GM20000 (cell line): ENCODE measurements at places on chromosomes 16 and 17.

DNA sequence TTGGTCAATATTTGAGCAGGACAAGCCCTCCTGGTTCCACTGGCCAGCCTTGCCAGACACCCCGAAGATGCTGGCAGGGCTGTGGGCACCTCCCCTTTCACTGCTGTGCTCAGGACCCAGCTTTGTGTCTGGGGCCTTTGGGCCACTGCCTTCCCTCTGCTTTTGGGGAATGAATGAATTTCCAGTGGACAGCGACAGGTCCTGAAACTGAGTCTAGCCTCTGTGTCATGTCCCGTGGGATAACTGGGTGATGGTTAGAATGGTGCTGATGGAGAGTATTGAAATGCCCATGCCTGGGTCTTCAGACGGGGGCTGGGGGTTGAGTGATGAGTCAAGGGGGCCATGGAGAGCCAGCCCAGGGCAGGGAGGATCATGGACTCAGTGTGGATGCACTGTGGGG lies 135.8 kb downstream of the FOXL1 start:
- DNase-seq: no peak

DNA sequence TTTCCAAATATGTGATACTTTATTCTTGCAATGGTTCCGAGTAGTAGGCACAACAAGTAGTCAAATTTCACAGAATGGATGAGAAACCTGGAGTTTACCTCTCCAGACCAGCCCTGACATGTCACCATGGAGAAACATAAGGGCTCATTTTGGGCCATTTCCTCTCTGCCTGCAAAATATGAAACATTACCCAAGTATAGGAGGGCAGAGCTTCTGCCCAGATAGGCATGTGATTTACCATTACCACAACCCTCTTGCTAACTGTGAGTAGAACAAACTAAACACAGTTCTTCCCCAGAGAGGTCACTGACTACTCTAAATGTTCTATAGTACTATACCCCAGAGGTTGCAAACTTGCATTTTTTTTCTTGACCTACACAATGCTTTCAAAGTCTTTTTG lies 15.7 kb upstream of the KPNB1 start:
- no peak for DNase-seq

DNA sequence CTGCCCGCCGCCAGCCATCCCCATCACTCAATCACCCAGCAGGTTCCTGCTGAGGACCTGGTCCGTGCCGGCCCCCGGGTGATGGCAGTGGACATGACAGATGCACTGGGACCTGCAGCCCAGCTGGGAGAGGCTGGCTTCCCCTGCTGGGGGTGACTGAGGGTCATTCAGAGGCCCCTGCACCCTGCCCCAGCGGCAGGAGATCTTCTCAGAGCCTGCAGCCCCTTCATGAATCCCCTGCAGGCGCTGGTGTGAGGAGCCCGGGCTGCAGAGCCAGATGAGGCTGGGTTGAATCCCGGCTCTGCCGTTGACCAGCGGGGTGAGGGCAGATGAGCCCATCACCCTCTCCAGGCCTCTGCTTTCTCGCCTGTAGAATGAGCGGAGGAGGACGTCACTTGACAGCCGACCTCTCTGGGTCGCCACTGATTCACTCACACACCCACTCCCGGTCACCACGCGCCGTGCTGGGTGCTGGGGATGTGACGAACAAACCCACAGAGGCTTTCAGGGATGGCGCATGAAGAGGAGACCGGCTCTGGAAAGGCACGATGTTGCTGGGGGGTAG lies 95.2 kb upstream of the CIBAR2 start:
- DNase-seq: no peak

GRCh38 chr16:64096689-64097088 lies 1025.2 kb downstream of the CDH11 start:
- no peak for DNase-seq

GRCh38 chr17:53570731-53571130 lies 252.0 kb upstream of the KIF2B start:
- DNase-seq: no peak

DNA sequence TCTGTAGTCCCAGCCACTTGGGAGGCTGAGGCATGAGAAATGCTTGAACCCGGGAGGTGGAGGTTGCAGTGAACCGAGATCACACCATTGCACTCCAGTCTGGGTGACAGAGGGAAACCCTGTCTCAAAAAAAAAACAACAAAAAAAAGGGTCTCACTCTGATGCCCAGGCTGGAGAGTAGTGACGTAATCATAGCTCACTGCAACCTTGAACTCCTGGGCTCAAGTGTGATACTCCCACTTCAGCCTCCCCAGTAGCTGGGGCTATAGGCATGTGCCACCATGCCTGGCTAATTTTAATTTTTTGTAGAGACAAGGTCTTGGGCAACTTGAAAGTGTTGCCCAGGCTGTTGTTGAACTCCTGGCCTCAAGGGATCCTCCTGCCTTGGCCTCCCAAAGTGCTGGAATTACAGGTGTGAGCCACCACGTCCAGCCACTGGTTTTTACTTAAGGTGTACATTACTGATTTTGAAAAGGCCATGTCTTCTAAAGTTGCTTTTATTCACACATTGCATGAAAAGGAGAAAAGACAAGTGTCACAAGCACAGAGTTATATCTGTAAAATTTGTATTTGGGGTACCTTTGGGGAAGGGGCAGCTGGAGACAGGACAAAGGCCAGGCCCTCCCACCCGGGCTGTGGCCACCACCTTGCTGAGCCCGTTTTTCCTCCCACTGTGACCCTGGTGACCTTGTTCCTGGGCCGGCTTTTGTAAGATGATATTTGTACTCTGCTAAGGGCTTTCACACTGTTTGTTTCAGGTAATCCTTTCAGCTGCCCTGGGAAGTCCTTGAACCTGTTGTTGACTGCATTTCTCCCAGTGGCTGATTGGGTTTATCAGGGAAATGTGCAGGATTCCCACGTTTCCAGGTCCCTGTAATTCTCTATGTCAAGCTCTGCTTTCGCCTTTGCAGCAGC lies 11.5 kb downstream of the GPT2 start:
- DNase-seq: no peak

DNA sequence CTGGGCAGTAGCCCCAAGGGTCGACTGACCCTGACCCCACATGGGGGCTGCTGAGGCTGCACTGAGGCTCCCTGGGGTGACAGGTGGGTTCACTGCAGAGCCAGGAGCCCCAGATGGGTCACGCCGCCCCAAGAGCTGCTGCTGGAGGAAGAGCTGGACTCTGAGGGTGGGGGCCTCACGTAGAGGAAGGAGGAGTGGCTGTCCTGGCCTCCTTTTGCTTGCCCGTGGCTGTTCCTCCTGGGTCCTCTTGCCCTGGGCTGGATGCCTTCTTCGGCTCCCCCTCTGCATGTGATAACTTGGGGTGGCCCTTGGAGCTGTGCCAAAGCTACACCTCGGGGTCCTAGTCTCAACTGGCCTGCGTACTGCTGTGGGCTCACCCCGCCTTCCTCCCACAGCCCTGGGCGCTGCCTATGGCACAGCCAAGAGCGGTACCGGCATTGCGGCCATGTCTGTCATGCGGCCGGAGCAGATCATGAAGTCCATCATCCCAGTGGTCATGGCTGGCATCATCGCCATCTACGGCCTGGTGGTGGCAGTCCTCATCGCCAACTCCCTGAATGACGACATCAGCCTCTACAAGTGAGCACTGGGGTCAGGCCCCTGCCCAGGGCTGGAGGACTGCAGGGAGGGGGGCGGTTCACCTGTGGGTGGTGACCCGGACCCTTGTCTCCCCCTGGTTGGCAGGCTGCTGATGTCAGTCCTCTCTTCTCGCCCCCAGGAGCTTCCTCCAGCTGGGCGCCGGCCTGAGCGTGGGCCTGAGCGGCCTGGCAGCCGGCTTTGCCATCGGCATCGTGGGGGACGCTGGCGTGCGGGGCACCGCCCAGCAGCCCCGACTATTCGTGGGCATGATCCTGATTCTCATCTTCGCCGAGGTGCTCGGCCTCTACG lies 1.1 kb upstream of the AMDHD2 start:
- DNase-seq: no peak

GRCh38 chr16:14205666-14206065 lies 134.5 kb downstream of the MRTFB start:
- peak; percentile 11 for DNase-seq

DNA sequence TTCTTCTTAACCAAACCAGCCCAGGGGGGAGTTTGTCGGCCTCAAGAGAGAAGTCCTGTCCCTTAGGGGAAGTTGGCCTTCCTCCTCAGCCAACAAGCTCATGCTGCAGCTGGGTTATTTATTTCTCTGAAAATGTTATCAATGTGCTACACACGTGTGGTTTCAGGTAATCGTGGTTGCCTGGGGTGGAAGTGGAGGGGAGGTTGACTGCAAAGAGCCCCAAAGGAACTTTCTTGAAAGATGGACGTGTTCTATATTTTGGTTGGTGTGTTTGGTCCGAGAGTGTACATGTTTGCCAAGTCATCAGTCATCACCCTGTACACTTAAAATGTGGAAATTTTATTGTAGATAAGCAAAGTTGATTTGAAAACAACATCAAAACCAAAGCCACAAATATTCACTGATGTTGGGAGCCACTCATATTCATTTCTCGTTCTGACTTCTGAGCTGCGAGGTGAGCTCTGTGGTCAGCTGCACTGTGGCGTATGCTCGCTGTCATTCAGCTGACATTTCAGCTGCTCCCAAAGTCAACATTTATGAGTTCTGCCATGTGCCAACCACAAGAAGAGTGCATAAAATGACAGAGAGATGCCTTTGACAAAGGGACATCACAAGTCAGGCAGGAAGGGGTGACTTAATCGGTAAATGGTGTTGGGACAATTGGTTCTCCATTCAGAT lies 26.5 kb upstream of the ADGRG1 start:
- DNase-seq: peak; percentile 63

DNA sequence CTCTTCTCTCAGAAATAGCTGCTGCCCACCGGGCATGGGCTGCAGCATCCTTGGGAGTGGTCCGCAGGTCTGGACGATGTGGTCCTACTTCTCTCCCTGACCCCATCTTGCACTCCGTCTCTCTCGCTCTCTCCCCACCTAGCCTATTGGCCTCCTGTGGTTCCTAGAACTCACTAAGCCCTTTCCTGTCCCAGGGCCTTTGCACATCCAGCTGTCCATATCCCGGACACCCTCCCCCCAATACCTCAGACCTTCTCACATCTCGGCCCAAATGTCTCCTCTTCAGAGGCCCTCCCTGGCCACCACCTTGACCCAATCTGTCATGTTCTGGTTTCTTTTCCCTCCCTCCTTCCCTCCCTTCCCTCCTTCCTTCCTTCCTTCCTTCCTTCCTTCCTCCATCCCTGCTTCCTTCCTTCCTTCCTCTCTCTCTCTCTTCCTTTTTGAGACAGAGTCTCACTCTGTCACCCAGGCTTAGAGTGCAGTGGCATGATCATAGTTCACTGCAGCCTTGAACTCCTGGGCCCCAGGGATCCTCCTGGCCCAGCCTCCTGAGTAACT lies 4.5 kb downstream of the SLC4A1 start:
- no peak for DNase-seq

- DNase-seq: no peak
Observed at GRCh38 chr17:66088173-66088572, 103.8 kb downstream of the CEP112 start.

DNA sequence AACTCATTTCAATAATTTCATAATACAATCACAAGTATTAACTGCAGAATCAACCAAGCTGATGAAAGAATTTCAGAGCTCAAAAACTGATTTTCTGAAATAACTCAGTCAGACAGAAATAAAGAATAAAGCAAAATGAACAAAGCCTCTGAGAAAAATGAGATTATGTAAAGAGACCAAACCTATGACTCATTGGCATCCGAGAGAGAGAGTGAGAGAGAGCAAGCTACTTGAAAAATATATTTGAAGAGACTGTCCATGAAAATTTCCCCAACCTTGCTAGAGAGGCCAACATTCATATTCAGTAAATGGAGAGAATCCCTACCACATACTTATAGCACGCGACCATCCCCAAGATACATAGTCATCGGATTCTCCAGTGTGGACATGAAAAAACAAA lies 1376.4 kb downstream of the CDH11 start:
- DNase-seq: no peak

DNA sequence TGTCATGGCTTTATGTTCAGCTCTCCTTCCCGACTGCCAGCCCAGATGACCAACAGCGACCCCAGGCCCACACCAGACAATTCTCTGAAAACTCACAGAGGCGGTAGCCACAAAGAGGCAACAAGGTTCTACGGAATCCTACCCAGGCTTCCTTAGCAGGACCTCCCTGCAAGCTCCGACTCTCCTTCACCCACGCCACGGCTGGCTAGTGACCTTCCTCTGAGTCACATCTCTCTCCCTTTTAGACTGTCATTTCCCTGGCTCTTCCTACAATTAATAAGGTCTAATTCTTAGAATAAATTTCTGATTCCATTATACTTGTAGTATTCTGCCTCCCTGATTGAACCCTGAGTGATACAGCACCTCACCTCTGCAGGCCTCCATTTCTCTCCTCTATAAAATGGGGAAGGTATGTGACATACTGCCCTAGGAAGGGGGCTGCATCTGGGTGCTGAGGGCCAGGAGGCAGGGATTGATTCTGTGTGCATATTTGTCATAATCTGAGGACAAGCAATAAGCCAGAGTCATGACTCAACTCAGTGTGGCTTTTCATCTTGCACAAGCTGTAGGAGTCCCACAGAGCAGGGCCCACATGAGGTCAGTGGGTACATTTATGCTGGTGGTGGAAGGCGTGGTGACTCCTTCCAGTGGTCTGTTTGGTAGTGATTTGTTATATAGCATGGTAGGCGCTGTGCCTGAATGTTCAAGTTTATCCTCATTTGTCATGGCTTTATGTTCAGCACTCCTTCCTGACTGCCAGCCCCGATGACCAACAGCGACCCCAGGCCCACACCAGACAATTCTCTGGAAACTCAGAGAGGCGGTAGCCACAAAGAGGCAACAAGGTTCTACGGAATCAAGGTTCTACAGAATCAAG lies 46.2 kb downstream of the SMPD3 start:
- no peak for DNase-seq

DNA sequence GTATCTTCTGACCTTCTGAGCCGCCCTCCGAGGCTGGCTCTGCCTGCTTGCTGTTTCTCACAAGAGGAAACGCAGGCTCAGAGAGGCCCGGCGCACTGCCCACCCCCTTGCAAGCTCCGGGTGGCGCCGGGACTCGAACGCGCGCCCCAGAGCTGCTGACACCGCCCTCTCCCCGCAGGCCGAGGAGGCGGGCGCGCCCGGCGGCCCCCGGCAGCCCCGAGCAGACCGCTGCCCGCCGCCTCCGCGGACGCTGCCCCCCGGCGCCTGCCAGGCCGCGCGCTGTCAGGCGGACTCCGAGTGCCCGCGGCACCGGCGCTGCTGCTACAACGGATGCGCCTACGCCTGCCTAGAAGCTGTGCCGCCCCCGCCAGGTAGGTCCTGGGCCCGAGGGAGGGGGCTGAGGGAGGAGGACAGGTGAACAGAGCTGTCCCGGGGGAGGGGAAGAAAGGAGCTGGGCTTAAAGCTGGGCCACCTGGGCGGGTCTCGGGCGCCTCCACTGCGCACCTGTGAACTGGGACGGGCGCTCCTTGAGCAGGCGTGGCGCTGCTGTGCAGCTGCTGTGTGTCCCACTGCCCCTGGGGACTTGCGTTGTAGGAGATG lies 18.2 kb downstream of the WFDC1 start:
- no peak for DNase-seq

GRCh38 chr17:60600490-60601446 lies 775 bp downstream of the PPM1D start:
- peak; percentile 68 for DNase-seq

DNA sequence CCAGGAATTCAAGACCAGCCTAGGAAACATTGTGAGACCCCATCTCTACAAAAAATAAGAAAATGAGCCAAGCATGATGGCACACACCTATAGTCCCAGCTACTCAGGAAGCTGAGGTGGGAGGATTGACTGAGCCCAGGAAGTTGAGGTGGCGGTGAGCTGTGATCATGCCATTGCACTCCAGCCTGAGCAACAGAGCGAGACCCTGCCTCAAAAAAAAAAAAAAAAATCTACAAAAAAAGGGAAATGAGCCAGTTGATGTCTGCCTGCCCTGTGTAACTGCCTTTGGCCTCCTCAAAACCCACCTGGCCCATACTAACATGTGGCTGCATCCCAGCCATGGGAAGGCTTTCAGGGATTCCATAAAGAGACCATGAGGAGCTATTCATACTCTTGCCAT lies 4.5 kb downstream of the RANBP10 start:
- no peak for DNase-seq
